ENCODE measurements at places on chromosomes 5 and 9.

DNA sequence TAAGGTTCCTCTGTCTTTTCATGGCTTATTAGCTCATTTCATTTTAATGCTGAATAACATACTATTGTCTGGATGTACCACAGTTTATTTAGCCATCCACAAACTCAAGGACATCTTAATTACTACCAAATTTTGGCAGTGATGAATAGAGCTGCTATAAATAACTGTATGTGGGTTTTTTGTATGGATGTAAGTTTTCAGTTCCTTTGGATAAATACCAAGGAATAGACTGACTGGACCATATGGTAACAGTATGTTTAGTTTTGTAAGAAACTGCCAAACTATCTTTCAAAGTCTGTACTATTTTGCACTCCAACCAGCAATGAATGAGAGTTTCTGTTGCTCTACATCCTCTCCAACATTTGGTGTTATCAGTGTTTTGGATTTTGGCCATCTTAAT is 38.7 kb downstream of the SCAMP1 start:
- no peak for DNase-seq

GRCh38 chr5:163552536-163552935 is 47.1 kb downstream of the MAT2B start:
- no peak for DNase-seq

DNA sequence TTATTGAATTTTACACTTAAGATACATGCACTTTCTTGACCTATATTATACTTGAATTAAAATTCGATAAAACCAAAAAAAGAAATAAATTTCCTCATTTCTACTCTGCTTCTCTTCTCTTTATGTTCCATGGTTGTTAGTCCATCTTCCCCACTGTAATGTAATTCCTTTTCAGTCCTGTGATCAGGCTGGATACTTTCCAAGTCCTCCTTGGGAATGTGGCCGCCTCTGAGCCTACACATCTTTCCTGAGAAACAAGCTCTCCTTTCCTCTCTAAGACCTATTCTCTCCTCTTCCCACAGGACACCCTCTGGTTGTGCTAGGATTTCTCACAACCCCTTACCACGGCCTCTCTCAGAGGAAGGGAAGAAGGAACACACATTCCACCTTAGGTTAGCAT is 285.1 kb downstream of the DNAH5 start:
- DNase-seq: no peak

GRCh38 chr9:85536076-85536475 is 205.7 kb downstream of the AGTPBP1 start:
- no peak for DNase-seq

DNA sequence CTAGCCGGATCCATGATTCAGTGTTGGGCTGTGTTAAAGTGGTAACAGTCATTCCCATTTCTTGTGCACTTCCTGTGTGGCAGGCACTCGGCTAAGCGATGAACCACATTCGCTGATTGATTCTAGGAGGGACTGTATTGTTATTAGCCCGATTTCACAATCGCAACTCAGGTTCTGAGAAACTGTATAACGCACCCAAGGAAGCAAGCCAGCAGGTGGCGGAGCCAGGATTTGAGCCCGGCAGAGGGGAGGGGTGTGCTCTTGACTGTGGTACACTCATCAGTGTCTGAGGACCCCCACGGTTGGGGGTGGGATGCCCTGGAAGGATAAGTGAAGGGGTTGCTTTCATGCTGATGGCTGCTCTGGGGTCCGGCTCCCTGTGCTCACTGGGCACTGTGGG is 34.7 kb downstream of the LRSAM1 start:
- DNase-seq: no peak

DNA sequence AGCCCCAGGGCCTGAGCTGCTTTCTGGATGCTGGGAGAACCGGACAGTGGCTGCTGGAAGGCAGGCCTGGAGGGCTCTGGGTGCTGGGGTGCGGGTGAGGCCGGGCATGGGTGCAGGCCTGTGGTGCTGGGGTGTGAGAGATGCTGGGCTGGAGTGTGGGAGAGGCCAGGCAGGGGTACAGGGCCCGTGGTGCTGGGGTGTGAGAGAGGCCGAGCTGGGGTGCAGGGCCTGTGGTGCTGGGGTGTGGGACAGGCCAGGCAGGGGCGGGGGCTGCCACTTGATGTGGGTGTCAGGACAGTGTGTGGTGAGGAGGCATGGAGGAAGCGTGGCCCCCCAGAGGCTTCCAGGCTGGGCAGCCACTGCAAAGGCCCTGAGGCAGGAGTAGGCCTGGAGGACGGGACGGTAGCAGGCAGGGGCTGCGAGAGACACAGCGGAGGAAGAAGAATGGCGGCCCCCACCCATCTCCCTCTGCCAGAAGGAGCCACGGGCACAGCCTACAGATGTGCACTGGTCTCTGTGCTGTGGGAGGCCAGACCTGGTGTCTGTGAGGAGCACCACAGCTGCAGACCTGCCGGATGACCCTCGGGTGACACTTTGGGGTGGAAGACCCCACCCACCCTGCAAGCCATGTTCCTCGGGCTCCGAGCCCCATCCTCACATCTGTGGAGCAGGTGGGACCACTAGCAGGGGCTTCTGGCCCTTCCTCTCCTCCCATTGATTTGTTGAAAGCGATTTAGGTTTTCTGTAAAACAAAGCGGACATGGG is 9.3 kb downstream of the NKD2 start:
- no peak for DNase-seq

GRCh38 chr9:112846528-112847488 is 43.9 kb downstream of the SLC46A2 start:
- DNase-seq: no peak

GRCh38 chr5:109408991-109409843 is 557 bp downstream of the PJA2 start:
- peak; percentile 88 for DNase-seq

DNA sequence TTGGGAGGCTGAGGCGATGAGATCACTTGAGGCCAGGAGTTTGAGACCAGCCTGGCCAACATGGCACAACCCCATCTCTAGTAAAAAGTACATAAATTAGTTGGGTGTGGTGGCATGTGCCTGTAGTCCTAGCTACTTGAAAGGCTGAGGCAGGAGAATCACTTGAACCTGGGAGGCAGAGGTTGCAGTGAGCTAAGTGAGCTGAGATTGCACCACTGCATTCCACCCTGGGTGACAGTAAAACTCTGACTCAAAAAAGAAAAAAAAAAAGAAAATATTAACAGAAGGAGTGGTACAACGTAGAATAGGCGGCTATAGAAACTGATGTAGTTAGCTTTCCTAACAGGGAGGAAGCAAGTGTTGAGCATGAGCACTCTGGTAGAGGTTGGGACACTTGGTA is 59.9 kb downstream of the PBX3 start:
- no peak for DNase-seq
